ENCODE measurements at places on chromosomes 2 and 18.

DNA sequence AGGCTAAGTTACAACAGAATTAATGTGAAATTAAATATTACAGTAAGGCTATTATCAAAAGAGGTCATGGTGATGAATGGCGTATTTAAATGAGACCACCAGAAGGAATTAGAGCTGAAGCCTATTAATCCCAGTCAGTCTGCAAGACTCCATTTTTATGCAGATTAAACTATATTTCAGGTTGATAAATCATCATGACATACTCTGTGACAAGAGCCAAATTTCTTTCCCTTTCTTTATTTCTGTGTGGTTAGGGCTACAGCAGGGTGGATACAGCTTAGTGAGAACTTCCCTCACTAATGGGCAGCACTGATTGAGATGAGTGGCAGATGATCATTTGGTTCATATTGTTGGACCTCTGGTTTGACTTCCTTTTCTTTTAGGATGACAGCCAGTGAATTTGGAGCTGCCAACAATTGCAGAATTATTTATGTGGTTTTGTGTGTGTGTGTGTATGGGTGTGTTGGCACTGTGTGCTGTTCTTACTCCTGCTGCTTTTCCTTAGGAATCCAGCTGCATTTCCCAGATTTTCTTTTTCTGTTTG is 481.3 kb downstream of the PIK3C3 start:
- DNase-seq = no peak

DNA sequence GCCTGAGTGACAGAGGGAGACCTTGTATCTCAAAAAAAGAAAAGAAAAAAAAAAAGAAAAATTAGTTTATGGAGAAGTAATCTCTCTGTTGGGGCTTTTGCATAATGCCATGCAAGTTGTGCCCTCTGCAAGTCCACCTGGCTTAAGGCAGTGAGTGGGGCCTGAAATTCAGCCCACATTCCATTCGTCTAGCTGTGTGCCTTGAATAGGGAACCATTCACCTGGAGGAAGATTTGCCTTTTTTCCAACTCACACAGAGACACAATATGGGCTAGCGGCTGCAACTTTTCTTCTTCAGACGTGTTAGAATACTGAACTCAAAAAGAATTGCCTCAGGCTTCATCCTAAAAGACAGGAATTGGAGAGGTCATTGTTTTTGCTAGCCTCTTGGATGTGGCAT is 160.0 kb upstream of the STON1 start:
- DNase-seq = no peak

- no peak for DNase-seq
Measured at GRCh38 chr2:159616286-159616701, at the start of gene BAZ2B. TSS of gene BAZ2B (minus strand) at chr2:159616548. CDS start at chr2:159478719, 137,829 bp downstream.

DNA sequence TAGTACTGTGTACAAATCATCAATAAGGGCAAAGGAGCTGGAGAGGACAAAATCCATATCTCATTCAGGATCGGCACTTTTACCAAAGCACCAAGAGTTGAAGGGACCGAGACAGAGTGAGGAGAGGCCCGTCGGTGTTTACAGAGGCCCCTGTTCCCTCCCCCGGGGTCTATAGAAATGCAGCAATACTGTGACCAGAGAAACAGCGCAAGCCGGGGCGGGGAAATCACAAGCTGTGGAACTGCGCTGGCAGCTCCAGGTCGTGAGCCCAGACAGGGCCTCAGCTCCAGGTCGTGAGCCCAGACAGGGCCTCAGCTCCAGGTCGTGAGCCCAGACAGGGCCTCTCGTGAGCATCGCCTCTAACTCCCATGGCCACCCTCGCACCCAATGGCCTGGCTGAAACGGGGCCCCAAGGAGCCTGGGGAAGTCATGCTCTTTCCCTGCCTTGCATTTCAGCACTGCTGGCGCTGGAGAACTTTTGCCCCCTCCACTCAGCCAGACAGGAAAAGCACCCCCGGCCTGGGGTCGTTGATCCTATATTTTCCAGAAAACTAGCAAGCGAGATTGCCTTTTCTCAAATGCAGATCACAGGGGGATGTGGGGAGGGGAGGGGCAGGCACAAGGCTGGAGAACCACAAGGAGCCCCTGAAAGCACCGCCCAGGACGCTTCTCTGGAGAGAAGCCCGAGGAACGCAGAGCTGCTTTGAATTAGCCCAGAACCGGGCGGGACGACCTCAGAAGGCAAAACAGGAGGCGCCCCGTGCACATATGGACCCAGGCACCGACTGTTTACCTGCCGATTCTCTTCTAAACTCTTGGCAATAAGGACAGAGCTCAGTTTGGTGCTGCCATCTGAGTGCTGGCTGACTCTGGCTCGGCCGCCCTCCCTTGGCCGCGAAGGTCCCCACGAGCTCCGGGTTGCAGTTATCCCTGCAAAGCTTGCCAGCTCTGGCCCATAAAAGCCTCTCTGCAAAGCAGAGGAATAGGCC is 223.7 kb downstream of the ACKR3 start:
- DNase-seq = no peak

DNA sequence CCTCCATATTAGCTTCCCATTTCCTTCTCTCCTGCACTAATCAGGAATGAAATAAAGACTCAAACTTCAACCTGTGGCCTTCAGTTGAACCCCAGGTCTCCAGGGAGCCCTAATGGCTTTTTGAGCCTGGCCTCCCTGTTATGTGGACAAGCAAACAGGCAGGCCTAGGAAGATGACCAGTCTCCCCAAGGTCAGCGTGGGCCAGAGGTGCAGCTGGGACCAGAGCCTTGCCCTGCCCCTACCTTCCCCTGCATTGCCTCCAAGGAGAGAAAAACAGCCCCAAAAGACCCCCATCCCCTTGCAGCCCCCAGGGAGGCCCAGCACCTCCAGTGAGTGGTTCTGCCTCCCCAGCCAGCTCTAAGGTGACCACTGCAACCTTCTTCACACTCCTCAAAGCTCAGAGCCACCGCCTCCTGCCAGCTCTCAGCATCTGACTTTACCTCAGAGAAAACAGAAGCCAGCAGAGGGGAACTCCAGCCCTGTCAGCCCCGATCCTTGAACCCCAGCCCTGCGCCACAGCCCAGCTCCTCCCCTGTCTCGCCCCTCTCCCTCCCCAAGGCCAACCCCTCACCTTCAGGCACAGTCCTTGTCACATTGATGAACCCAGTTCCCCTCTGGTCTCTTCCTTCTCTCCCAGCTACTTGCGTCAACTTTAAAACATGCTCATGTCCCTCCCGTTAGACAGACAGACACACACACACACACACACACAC is 59.5 kb upstream of the ID2 start:
- DNase-seq = no peak

DNA sequence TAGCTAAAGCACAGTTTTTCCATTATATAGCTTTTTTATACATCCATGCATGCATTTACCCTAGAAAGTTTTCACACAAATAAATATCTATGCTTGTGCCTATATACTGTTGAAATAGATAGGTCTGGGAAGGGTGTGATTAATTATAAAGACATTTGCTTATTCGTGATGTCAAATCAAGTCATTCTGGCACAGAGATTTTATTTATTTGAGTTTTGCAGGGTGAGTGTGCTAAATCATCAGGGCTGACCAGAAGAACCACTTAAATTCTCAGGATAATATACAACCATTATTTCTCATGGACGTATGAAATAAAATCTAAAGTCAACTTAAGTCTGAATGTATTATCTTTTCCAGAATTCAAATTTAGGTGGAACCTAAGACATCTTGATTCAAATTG is 295.5 kb downstream of the EPHA4 start:
- DNase-seq = no peak

DNA sequence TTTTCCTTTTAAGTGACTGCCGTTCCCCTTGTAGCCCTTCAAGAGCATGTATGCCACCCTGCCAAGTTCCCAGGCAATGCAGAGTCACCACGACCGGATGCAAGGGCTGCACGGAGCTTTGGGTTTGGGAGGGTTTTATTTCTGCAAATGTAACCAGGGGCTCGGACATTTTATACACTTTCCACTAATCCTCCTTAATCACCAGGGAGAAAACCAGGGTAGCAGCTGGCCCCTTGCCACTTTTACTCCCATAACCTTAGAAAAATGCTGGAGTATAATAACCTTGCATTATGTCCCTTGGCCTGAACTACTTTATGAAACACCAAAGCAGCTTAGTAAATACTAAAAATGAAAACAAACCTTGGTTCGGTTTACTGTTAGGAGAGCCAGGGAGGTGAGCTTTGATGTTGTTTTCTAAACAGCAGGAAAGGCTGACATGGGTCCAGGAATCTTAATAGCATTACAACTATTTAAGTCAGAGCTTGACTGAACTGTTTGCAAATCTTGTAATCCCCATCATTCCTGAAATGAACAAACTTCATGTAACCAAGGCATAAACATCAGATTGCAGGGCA is 152.8 kb upstream of the RIOK3 start:
- DNase-seq = no peak

- no peak for DNase-seq
Measured at GRCh38 chr18:50199921-50200320, 5.0 kb upstream of the MYO5B start.

All from stimulated activated effector memory CD8-positive, alpha-beta T cell treated with anti-CD3 and anti-CD28 coated beads, Interleukin-12 subunit alpha, Interleukin-12 subunit beta, amount 100 ng/mL, for 72 hours (primary cell).